ENCODE measurements at places on chromosomes 7 and 10. TPM values are rescaled to one million over a fixed set of nuclear protein-coding genes. Genes with fewer than 3 reads are reported as not detected.

- H3K27ac ChIP-seq = no peak overlapping the region
- DNase-seq = no peak
- peaks cover 5% of the 10 kb centered on the region for H3K27me3 ChIP-seq
- H3K36me3 ChIP-seq = no peaks in the 10 kb centered on the region
These were observed 4.4 kb upstream of the HOXA11 start for GRCh38 chr7:27189295-27189996.

GRCh38 chr10:17166699-17167098 lies 34.8 kb downstream of the TRDMT1 start:
- no peak for DNase-seq
- no peaks in the 10 kb centered on the region for H3K27me3 ChIP-seq
- H3K4me1 ChIP-seq = no peaks in the 10 kb centered on the region
- H3K27ac ChIP-seq = no peak overlapping the region

DNA sequence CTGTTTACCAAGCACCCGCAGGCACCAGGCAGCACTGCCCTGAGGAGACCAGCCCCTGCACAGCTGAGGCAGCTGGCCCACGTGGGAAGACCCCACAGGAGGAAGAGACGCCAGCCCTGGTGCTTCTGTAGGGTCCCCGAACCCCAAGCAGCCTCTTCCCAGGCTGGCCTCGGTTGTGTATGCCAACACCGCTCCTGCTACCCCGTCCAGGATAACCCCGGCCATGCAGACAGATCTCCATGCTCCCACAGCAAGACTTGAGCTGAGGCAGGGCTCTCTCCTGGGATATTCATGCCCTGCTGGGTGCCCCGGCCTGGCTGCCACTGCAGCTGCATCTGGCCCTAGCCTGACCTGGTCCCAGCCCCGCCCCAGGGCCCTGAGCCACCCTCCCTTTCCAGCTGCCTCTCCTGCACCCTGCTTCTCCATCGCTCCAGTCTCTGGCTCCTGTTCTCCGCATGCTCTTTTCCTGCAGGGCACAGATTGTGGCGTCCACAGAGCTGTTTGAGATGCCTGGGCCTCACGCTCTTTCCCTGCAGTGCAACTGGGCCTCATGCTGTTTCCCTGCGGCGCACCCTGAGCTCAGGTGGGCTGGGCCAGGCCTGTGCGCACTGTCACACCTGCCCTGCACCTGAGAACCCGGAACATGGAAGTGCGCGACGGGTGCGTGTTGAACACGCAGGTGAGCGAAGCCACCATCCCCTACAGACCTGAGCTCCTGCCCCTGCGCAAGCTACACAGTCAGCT lies 236.2 kb downstream of the ELFN1 start:
- H3K4me3 ChIP-seq = no peak overlapping the region
- DNase-seq = no peak
- H3K4me1 ChIP-seq = no peaks in the 10 kb centered on the region
- no peak overlapping the region for H3K27ac ChIP-seq
- no peaks in the 10 kb centered on the region for H3K27me3 ChIP-seq

NME8 gene
- total RNA-seq = 0.57 TPM

SSC4D gene
- 0.39 TPM for total RNA-seq

DNA sequence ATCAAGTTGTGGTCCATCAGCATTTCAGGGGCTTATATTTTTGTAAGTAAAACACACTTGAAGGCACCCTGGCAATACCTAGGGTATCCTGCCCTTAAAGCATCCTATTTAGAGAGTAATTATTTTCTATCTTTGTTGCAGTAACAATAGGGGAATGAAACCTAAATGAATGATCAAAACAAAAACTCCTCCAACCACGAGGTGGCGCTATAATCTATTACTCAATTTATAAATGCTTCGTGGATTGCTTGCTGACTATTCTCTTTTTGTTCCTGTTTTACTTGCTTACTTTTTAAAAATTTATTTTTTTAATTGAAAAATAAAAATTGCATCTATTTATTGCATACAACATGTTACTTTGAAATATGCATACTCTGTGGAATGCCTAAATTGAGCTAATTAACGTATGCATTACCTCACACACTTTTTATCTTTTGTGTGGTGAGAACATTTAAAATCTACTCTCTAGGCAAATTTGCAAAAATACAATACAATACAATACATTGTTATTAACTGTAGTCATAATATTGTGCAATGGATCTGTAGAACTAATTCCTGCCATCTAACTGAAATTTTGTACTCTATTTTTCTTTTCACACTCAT lies 147.7 kb upstream of the BMPER start:
- H3K27me3 ChIP-seq = no peaks in the 10 kb centered on the region
- no peaks in the 10 kb centered on the region for H3K4me1 ChIP-seq
- no peak overlapping the region for H3K27ac ChIP-seq
- H3K4me3 ChIP-seq = no peak overlapping the region
- DNase-seq = no peak

ZNF680 gene
- 12.8 TPM for total RNA-seq

UBE3C gene
- total RNA-seq = 66.1 TPM

GRCh38 chr7:155254018-155254417 lies 43.7 kb upstream of the INSIG1 start:
- no peaks in the 10 kb centered on the region for H3K36me3 ChIP-seq
- H3K4me1 ChIP-seq = peaks cover 18% of the 10 kb centered on the region
- no peak overlapping the region for H3K27ac ChIP-seq
- H3K4me3 ChIP-seq = no peak overlapping the region

DNA sequence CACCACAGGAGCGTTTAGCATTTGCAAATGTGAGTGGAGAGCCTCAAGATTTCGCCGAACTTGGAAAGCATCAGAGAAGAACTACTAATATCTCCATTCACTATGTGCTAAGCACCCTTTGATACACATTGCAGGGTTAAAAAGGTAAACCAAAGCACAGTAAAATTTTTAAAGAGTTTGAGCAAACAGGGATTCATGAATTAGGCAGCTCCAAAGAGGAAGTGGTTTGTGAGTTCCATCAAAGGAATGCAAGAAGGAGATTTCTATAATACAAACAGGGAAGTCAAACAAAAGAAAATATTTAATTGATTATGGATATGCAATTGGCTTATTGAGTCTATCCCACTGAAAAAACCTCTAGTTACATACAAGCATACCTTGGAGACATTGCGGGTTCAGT lies 81.1 kb upstream of the TMEM72 start:
- H3K27ac ChIP-seq = no peak overlapping the region
- no peaks in the 10 kb centered on the region for H3K36me3 ChIP-seq
- DNase-seq = no peak
- no peaks in the 10 kb centered on the region for H3K4me1 ChIP-seq

ATP6V0E2 gene
- total RNA-seq = 17.9 TPM

HTRA1 gene
- total RNA-seq = 108 TPM

All from esophagus muscularis mucosa (tissue), 4 donors.